ENCODE measurements at places on chromosomes 6 and 20.
A peak's percentile ranks its signal among the peaks of the same experiment; 100 is the strongest.

DNA sequence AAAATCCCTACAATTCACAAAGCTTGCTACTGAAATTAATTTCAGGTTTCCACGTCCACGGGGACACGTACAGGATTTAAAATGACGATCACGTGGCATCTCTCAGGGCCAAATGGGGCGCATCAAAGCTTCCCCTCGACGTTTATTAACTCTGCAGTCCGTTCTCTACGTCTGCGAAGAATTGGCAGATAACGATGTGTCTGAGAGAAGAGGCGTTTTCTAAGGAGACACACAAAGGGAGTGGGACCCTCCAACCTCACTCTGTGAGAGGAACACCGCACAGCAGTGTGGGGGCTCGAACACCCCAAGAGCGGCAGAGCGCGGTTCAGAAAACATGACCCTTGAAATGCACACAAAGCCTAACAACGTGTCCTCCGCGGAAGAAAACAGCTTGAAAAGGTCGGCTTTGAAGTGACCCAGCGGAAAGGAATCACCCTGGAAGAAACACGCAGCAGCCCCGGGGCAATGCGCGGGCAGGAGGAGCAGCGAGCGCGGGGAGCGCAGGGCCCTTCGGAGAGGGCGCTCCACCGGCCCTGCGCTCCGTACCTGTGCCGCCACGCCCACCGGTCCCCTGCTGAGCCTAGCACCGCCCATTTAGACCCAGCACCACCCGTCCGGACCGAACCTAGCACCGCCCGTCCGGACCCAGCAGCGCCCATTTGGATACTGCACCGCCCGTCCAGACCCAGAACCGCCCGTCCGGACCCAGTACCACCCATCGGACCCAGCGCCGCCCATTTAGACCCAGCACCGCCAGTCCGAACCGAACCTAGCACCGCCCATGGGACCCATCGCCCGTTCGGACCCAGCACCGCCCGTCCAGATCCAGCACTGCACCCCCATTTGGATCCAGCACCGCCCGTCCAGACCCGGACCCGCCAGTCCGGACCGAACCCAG is 1.1 kb upstream of the AFDN start:
- peak; percentile 36 for DNase-seq

DNA sequence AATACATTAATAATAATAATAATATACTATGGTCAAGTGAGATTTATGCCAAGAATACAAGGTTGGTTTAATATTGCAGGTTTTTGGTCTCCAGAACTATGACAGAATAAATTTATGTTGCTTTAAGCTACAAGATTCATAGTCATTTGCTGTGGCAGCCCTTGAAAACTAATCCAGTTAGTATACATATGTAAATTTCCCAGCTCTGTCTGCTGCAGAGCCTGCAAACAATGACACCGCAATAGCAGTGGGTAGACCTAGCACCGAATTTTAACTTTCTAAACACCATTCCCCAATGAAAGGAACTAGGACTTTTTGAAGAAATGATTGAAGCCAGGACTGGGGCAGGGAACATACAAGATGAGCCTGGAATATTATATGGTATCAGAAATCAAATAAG is 647.7 kb upstream of the NRSN1 start:
- no peak for DNase-seq

DNA sequence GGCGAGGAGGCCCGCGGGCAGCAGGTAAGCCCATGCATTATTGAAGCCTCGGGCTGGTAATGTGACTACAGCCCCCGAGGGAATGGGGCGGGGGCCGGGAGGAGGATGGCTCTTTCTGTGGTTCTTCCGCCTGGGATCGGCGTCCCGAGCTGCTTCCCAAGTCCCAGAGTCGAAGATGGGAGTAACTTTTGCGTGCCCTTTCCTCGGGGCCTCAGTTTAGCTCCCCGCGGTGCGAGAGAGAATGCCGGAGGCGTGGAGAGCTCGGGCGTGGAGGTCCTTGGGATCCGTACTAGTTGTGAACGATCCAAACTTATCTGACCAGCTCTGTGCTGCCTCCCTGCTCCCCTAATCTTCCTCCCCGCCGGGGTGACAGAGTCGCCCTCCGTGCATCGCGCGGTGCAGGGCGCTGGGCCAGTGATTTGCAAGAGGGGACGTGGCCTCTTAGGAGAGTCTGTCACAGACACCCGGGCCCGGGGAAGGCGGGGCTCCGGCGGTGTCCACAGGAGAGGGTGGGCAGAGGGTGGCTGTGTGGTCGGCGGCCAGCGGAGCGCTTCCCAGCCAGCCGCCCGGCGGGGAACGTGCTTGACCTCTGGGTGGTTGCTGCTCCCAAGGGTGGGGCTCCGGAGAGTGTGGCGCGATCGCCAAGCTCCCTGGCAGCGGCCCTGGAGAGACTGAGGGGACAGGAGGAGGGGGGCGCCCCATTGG is 815 bp downstream of the UTRN start:
- peak; percentile 35 for DNase-seq

DNA sequence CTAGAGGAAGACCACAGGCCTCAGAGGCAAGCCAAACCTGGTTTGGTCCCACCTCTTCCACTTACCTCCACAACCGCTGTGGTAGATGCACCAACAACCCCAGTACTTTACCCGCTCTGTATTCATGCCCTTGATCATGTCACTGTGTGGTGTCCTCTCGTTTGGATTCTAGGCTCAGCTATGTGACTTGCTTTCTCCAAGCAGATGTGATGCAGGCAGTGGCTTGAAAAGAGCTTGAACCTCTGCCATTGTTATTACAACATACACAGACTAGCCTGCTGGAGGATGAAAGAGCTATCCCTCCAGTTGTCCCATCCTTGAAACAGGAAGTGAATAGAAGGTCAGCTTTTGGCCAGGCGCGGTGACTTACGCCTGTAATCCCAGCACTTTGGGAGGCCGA is 147.7 kb downstream of the ZNF217 start:
- DNase-seq = no peak

GRCh38 chr20:57695012-57695411 is 14.8 kb downstream of the PMEPA1 start:
- no peak for DNase-seq

- DNase-seq = peak; percentile 81
These were observed at the start of gene OGFR for GRCh38 chr20:62804627-62805154. TSS of gene OGFR (plus strand) at chr20:62804835. CDS start at chr20:62804860, 25 bp downstream.

DNA sequence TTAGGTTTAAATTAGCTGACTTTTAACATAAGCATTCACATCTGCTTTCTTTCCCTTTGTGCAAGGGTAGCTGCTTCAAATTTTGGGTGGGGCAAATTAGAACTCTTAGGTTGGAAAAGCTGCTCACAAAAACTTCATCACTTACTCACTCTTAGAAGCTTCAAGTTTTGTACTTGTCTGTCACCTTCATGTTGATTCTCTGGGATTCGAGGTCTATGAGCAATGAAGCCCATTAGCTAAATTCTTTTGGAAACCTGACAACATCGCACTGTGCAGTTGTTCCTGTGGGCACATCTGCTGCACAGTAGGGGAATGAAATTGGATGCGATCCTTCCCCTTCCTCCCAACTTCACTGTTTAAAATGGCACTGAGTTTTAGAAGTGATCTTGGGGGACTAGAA is 156.1 kb downstream of the UBE3D start:
- no peak for DNase-seq

GRCh38 chr6:71388068-71388744 is 99.6 kb downstream of the OGFRL1 start:
- DNase-seq = no peak

- DNase-seq = no peak
These were observed 242.5 kb downstream of the ADGRG6 start for GRCh38 chr6:142544199-142544838.

DNA sequence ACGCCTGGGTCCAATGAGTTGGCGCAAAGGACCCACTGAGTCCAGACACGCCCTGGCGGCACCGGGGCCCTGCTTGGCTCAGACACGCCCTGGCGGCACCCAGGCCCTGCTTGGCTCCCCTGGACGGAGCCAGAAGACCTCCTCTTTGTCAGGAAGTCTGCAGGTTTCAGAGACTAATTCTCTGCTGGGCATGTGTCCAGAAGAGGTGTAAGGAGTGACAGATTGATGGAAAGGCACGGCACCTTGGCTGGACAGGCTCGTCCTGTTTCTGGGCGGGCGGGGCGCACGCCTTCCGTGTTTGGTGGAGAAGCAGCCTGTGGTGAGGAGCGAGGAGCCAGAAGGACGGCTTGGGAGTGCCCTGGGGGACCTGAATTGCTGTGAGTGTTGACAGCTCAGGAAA is 23.1 kb upstream of the DACT2 start:
- no peak for DNase-seq

DNA sequence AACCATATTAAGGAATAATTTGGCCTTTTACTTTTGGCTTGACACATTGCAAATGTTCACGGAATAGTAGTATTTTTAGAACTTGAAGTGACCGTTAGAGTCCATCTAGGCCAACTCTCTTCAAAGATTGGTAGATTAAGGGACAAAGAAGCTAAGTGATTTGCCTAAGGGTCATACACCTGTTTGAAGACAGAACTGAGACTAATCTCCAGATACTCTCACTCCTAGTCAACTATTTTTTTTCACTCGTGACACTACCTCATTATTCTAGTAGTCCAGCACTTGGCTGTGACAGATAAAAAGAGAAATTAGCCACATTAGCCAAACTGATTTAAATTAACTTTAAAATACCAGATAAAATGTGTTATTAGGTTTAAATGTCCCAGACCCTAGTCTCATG is 10.6 kb downstream of the ACSS2 start:
- no peak for DNase-seq

DNA sequence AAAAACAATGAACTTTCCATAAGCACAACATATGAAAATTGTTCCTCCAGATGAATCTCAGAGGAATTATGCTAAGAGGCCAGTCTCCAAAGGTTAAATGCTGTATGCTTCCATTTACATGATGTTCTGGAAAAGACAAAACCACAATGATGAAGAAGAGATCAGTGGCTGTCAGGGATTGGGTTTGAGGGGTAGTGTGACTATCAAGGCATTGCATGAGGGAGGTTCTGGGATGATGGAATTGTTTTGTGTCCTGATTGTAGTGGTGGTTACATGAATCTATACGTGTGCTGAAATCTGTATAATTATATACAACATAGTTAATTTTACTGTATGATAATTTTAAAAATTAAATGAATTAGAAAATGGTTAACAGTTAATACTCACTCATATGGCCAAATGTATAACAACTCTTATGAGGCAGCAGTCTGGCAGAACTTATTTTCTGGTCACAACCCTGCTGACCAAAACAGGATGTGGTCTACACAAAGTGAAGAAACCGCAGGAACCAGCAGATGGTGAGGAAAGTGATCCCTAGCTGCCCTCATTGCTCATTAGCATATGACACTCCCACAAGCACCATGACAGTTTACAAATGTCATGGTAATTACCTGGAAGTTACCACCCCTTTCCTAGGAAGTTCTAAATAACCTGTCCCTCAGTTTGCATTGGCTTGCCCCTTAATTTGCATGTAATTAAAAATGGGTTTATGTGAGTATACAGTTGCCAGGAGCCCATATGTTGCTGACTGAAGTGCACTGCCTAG is 31.9 kb downstream of the NSFL1C start:
- DNase-seq = peak; percentile 43

DNA sequence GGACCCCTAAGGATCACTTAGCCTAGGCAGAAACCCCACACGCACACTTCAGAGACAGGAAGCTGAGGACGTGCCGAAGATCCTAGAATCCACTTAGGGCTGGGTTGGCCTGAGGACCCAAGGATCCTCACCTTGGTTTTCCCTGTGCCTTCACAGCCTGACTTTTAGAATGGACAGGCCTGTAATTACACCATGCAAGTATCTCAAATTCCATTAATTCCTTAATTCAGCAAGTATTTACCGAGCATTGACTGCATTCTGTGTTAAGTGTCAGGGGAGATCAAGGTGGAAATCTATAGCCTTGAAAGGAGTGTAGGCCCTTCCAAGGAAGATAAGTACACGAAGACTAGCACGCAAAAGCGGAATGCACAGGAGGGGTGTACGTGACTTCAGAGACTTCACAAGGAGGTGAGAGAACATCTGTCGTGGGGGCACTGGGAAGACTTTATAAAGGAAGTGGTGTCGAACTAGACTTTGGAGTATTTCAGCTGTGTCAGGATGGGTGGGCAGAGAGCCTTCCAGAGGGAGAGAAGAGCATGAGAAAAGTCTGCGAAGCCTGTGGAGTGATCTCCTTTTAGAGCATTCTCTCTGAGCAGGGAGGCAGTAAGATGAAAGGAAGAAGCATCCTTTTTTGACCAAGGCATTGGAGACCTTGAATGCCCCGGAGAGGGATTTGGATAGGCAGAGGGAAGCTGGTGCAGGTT is 4.0 kb downstream of the DSP start:
- DNase-seq = no peak

- peak; percentile 57 for DNase-seq
These were observed 85.3 kb upstream of the SCP2D1 start for GRCh38 chr20:18728165-18728869.

DNA sequence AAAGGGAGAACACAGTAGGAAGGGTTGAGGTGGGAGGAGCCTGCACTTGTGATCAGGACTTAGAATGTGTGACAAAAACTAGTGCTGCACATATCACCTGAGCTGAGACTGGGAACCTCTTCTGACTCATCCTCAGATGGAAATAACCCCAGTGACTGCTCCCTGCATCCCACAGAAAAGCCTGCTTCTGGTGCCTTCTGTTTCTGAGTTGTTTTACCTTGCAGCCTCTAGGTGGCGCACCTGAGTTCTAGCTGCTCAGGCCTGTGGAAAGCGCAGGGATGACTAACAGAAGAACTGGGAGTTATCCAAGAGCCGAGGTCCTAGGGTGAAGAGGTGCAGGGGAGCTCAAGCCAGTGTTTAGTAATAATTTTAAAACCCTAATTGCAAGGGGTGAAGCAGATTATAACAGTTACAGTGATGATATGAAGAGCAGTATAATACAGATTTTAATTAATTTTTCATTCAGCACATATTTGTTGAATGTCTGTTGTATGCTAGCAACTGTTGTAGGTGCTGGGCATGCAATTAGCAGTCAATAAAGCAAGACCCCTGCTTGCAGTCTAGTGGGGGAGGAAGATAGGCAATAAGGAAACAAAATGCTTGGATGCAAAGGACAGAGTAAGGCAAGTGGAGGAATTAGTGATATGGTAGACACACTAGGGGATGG is 302.5 kb downstream of the DHX35 start:
- no peak for DNase-seq

- no peak for DNase-seq
These were observed 57.5 kb upstream of the BHLHE23 start for GRCh38 chr20:63064310-63064709.

DNA sequence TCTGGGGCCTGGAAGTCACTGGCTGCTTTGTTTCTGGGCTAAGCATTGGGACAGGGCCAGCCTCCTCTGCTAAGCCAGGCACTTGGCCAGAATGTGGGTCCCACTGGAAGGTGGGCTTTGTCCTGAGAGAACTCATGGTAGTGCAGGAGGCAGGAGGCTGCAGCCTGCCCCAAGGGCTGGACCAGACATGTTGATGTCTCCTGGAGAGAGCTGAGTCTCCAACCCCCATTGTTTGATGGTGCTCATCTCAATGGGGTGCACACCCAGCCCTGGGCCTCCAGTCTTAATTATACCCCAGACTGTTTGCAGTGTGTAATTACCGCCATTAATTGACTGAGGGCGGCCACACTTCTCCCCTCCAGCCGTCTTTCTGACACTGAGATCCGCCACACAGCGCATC is 220.5 kb upstream of the PMEPA1 start:
- DNase-seq = no peak

DNA sequence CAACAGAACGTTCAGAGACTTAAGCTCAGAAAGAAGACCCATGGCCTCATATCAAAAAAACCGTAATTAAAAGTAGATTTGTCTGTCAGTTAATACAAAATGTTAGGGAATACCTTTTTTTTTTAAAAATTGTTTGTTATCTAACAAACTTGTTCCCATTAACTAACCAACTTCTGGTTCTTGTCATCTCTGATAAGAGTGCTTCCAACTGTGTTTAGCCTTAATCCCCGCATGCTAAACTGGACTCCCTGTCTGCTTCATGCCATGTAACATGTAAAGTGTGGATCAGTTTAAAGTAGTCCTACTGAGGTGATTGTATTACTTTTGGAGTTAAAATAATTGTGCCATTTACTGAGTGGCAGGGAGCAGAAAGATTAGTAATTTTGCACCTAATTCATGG is 6.3 kb downstream of the JARID2 start:
- no peak for DNase-seq
